Omental fat pad (tissue), 4 donors: ENCODE measurements at places on chromosomes 3 and 15.

DNA sequence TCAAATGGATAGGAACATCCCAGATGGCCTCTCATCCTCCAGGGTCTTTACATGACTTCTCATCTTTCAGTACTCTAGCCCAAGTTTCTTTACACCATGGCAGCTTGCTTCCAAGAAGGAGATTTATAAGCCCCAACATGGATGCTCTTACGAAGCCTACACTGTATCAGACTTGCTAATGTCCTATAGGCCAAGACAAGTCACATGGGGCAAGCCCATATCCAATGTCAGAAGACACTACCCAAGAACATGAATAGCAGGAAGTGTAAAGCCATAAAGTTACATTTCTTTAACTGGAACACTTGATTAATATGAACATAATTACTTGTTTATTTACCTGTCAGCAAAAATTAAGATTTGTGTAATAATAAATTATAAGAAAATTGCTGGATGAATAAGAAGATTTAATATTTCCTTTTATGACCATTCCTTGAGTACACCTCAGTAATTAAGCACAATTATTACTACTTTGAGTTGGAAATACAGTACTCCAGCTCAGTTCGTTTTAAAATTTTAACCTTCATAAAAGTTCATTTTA lies 5.1 kb downstream of the SPESP1 start:
- DNase-seq, result no peak

DNA sequence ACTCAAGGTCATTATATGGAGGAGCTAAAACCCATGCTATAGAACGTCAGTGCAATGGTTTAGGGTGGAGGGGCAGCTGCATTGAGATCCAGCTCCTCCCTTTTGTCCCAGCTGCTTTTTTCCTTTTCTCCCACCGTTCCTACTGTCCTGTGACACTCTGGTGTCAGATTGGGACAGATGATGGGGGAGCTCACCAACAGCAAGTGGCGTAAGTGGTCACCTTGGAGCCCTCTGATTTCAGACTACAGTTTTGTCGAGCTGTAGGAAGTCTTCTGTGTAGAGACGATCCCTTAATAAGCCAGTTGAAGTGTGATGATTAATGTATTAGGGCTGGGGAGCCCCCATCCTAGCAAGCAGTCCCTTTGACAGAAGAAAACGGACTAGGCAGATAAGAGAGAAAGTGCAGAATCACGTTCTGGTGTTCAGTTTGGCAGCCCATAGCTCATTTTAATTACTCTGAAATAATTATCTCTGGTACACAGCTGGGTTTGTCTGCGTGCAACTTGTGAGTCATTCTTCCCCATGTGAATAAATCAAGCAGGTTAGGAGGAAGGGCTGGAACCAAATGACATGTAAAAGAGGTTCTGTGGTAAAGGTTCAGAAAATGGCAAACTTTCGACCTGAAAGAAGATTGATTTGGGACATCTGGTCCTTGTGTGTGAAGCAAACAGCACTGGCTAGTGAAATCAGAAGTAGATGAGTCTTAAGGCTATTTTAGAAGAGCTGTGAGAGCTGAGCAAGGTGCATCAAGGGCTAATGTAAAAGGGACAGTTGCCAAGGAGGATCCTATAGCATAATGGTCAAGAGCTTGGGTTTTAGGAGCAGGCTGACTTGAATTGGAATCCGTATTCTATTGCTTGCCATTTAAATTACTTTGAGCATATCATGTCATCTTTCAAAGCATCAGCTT lies 241.4 kb downstream of the EDEM1 start:
- no peak for DNase-seq

DNA sequence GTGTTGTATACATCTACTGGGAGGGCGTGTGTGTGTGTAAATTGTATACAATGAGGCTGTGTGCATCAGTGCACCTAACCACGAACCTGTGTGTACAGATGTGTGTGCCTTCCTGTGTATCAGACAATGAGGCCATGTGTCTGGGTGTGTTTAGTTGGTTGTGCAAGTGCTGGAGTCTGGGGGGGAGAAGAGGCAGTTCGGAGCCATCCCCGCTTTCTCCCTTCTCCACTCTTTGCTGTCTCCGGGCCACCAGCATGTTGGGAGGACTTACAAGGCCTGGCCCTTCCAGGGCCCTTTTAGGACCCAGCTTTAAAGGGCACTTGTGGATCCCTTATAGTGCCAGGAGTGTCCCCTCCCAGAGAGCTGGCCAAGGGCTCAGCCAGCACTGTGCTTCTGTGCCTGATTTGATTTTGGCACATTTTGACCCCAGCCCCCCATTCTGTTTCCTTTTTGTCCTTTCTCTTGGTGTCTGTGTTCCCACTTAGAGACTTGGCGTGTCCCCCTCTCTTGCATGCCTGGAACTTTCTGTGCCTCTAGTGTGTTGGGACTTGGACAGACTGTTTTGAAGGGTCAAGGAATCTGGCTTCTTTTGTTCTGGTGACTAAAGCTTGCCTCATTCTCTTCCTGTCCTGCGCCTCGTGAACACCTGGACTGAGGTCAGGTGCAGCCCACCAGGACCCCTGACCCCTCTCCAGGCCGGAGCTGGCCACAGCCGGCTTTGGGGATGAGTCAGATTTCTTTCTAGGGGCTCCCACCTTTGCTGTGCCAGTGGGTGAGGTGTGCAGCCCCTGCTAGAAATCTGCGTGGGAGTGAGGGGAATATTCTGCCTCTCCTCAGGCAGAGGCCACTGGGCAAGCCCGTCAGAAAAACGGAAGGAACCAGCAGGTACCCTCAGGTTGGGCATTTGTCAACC lies 1.5 kb downstream of the CTDSPL start:
- DNase-seq, result no peak

- no peak for DNase-seq
Measured at GRCh38 chr3:101851072-101851770, 1.9 kb downstream of the NFKBIZ start.
